Activated naive CD8-positive, alpha-beta T cell treated with anti-CD3 and anti-CD28 coated beads, Interleukin-2, amount 50 U/mL, for 24 hours (primary cell): ENCODE measurements at places on chromosomes 3 and 15.

GRCh38 chr3:133461291-133461690, 61.4 kb downstream of the BFSP2 start:
- H3K27ac ChIP-seq: no peak overlapping the region
- no peak for DNase-seq
- H3K36me3 ChIP-seq: no peaks in the 10 kb centered on the region
- H3K27me3 ChIP-seq: peaks cover 1% of the 10 kb centered on the region
- H3K4me1 ChIP-seq: peaks cover 22% of the 10 kb centered on the region
- no peak overlapping the region for H3K4me3 ChIP-seq

GRCh38 chr3:181230258-181230657, 240.7 kb upstream of the DNAJC19 start:
- no peak for DNase-seq
- H3K4me3 ChIP-seq: no peak overlapping the region

- H3K36me3 ChIP-seq: no peaks in the 10 kb centered on the region
- no peaks in the 10 kb centered on the region for H3K27me3 ChIP-seq
- no peak for DNase-seq
- no peak overlapping the region for H3K27ac ChIP-seq
- no peak overlapping the region for H3K4me3 ChIP-seq
- peaks cover 4% of the 10 kb centered on the region for H3K4me1 ChIP-seq
These were observed 67.9 kb downstream of the FEM1B start for GRCh38 chr15:68345481-68345880.

- no peak overlapping the region for H3K4me3 ChIP-seq
- peaks cover 51% of the 10 kb centered on the region for H3K4me1 ChIP-seq
- no peak for DNase-seq
- H3K36me3 ChIP-seq: no peaks in the 10 kb centered on the region
- H3K27ac ChIP-seq: peak overlapping the region; percentile 68
- H3K27me3 ChIP-seq: peaks cover 10% of the 10 kb centered on the region
These were observed 111.7 kb downstream of the FOXB1 start for GRCh38 chr15:60115579-60116380.

GRCh38 chr3:195587824-195588223, 4.1 kb upstream of the APOD start:
- peak; percentile 36 for DNase-seq

DNA sequence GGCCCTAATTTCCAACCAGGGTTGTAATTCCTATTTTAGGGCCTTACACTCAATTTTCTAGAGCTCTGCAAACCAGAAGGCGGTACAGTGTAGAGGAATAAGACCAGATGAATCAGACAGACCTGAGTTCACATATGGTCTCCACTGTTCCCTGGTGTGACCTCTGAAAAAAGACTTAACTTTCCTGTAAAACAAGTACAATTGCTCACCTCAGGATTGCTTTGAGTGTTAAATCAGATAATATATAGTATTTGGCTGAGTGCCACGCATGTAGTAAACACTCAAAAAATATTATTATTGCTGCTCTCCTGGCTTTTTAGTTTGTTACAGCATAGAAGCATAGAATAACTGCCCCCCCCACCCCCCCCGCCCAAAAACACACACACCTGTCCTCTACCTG, 51.0 kb upstream of the STT3B start:
- H3K4me1 ChIP-seq: no peaks in the 10 kb centered on the region
- H3K27ac ChIP-seq: no peak overlapping the region
- no peaks in the 10 kb centered on the region for H3K36me3 ChIP-seq
- H3K27me3 ChIP-seq: no peaks in the 10 kb centered on the region
- DNase-seq: no peak

- no peak overlapping the region for H3K27ac ChIP-seq
- no peak overlapping the region for H3K4me3 ChIP-seq
- peaks cover 22% of the 10 kb centered on the region for H3K4me1 ChIP-seq
- no peaks in the 10 kb centered on the region for H3K36me3 ChIP-seq
These were observed 25.6 kb upstream of the VPS8 start for GRCh38 chr3:184786280-184786941.
